ENCODE measurements at places on chromosomes 4 and X.

GRCh38 chr4:145316897-145317574 lies 136.6 kb upstream of the OTUD4 start:
- DNase-seq: no peak

DNA sequence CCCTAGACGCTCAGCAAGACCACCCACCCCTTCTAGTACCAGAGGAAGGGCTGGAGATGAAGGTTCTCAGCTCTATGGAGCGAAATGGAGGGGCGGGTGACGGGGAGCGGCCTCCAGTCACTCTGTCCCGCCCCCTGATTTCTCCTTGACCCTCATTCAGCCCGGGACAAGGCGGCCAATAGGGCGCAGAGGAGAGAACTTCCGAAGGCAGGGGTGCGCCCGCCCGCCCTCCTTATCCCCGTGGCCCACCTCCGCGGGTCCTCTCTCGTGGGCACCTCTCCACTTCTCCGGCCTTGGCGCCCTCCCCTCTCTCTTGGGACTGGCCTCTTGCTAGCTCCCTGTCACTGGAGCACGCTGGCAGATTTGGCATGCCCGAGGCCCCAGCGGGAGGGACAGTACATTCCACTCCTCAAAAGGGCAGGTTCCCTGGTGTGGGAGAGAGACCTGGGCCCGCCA lies 1.1 kb upstream of the SEPTIN6 start:
- DNase-seq: no peak

DNA sequence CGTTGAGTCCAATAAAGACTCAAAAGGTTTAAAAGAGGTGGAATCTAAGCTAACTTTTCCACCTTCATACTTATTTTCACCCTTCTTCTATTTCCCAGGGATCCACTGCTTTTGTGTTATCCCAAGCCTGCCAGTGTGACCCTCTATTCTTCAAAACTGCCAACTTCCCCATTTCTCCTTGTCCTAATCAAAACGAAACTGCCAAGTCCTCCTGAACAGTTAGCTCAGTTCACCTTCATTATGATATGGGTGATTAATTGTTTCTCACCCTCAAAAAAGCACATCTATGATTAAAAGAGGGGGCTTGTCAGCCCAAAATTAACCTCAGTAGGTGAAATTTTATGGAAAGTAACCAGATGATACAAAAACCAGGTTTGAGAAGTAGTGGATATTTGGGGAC lies 108.4 kb downstream of the GUCY2F start:
- DNase-seq: no peak

DNA sequence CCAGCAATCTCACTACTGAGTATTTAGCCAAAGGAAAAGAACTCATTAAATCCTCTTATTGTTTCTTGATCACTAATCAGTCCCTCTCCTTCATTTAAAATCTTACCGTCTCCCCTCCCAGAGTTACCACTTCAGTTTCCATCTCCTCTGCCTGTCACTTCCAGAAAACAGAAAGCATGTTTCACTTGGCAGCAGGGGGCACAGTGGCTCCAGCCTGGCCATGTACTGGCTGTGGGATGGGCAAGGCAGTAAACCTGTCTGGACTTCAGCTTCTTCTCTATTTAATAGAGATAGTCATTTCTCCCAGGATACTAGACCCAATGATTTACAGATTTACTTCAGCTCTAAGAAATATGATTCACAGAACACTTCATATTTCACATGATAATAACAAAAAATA lies 63.2 kb downstream of the CD40LG start:
- no peak for DNase-seq

DNA sequence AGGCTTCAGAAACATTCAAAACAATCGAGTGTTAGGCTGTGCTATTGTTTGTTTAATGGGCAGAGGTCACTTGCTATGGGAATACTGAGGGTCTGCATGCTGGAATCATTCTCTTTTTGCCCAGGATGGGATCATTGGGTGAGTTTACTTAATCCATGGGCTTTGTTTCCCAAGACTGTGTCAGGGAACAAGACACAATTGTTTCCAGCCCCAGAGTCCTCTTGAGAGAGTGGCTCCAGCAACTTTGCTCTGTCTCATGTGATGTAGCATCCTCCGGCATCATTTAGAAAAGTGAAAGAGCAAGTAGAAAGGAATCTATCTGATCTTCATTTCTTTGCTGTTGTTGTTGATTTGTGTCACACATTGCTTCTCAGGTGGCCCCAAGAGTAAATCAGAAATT lies 1.8 kb downstream of the TENM3 start:
- DNase-seq: no peak

Data from activated T-cell treated with anti-CD3 and anti-CD28 coated beads, Interleukin-2, amount 50 U/mL, for 72 hours (primary cell).